ENCODE measurements at places on chromosomes 4 and X.

DNA sequence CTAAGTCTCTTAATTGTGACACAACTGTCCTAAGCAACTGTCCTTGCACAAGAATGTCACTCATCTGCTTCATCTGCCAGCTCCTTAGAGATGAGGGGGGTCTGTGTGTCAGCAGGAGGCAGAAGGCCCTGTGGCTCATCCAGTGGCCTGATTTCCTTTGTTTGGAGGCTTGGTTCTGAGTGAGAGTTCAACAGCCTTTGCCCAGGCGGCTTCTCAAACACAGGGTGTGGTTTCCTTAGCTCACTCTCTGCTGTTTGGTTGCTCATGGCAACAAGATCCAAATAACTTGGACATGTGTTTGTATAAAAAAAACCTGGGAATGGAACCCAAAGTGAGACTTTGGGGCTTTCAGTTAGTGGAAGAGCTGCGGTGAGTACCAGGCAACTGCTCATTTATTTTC is 46.6 kb downstream of the MAP7D3 start:
- peaks cover 42% of the 10 kb centered on the region for H3K4me1 ChIP-seq
- no peak for DNase-seq
- no peaks in the 10 kb centered on the region for H3K27me3 ChIP-seq

- no peak overlapping the region for H3K27ac ChIP-seq
- no peak for DNase-seq
- no peaks in the 10 kb centered on the region for H3K36me3 ChIP-seq
- no peak overlapping the region for H3K4me3 ChIP-seq
- no peaks in the 10 kb centered on the region for H3K4me1 ChIP-seq
These were observed 7.6 kb upstream of the CXCL5 start for GRCh38 chr4:74006009-74006476.

DNA sequence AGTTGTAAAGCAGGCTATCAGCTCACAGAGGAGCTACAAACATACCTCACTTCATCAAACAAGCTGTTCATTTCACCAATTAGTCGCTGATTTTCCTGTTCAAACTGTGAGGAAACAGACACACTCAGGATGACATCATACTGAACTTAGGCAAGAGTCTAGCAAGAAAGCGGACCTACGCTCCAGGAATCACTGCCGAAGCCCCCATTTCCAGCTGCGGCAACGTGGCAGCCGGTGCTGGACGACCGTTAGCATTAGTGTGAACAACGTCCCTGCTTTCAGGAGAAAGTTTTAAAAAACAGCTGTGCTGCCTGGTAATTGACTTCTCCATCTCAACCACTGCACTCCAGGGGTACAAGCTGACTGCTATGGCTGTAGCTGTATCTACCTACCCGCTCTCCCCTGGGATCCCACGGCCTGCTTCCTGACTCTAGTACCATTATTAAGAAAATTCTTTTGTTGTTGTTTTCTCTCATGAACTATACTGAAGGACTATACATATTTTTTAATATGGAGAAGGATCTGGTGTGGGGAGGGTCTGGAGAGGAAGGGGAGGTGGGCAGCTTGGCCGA is 38.3 kb downstream of the NSG1 start:
- H3K27me3 ChIP-seq: no peaks in the 10 kb centered on the region
- peak; percentile 56 for DNase-seq
- H3K4me1 ChIP-seq: no peaks in the 10 kb centered on the region

DNA sequence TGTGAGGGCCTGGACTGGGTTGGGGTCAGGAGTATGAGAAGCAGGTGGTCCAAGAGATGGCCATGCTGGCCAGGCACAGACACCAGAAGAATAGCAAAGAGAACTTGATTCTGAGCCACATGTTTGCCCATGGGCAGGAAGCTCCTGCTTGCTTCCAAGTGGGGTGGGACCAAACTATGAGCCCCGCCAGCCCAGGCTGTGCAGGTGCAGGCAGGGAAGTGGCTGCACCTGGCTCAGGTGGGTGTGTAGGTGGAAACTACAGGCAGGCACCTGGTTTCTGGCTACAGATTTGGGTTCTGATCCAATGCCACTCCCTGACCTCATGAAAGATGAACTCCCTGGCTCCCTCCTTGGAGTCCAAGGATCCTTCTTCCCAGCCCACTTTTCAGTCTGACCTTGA is 207.9 kb upstream of the KLF3 start:
- H3K4me1 ChIP-seq: no peaks in the 10 kb centered on the region
- H3K27ac ChIP-seq: no peak overlapping the region
- no peaks in the 10 kb centered on the region for H3K36me3 ChIP-seq
- H3K4me3 ChIP-seq: no peak overlapping the region

DNA sequence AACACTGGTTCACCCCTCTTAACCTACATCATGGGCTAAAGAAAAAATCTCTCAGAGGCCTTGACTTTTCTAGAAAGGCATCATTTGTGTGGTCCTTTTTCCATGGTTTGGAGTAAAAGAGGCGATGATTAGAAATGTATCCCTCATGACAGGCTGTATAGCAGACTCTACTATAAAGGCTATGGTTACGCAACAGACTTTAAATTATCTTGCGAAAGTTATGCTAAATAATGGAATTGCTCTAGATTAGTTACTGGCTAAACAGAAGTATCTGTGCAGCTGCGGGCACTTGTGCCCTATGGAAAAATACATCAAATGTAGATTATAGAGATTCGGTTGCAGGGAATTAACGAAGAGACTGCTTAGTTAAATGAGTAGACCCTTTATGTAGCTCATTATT is 101.6 kb downstream of the TMEM47 start:
- no peaks in the 10 kb centered on the region for H3K4me1 ChIP-seq
- no peak overlapping the region for H3K4me3 ChIP-seq
- no peaks in the 10 kb centered on the region for H3K36me3 ChIP-seq
- no peak for DNase-seq
- no peaks in the 10 kb centered on the region for H3K27me3 ChIP-seq

GRCh38 chrX:2489446-2490445 is 11.0 kb downstream of the DHRSX start:
- no peak overlapping the region for H3K27ac ChIP-seq
- no peaks in the 10 kb centered on the region for H3K27me3 ChIP-seq
- no peak overlapping the region for H3K4me3 ChIP-seq
- no peak for DNase-seq
- H3K4me1 ChIP-seq: peaks cover 19% of the 10 kb centered on the region

GRCh38 chr4:187071946-187072600 is 348.4 kb upstream of the FAT1 start:
- H3K4me1 ChIP-seq: no peaks in the 10 kb centered on the region
- no peaks in the 10 kb centered on the region for H3K27me3 ChIP-seq
- H3K36me3 ChIP-seq: no peaks in the 10 kb centered on the region

GRCh38 chr4:115187136-115187535 is 73.7 kb upstream of the NDST4 start:
- H3K27me3 ChIP-seq: no peaks in the 10 kb centered on the region
- H3K4me3 ChIP-seq: no peak overlapping the region
- H3K27ac ChIP-seq: no peak overlapping the region
- no peaks in the 10 kb centered on the region for H3K4me1 ChIP-seq
- DNase-seq: no peak
- H3K36me3 ChIP-seq: no peaks in the 10 kb centered on the region

Data from vagina (tissue), 2 donors.